ENCODE measurements at places on chromosomes 3 and 15.

GRCh38 chr3:187955587-187955952 lies 198.4 kb upstream of the LPP start:
- no peak for DNase-seq

DNA sequence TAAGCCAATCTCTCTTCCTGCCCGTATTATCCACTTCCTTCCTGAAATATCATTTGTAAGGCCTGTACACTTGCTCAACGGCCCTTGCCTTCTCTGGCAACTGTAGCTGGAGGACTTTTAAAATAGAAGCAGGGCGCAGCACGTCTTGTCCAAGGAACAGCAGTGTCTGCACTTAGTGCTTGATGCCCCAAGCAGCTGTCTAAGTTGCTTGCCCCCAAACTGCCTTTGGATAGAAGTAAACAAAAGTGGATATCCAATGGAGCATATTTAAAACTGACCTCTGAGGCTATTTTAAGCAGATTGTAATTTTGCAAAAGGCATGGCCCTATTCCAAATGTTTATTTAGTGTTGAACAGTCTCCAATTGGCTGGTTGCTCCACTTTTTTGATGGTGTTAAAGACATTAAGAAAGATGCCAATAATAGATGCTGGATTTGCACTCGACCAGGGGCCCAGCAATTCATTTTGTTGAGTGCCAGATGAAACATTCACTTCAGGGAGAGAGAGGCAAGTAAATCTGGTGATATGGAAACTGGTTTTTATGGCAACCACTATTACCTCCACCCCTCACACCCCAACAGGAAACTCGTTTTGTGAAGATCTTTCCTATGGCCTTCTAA lies 526.8 kb upstream of the TBL1XR1 start:
- no peak for DNase-seq

GRCh38 chr3:64138656-64139375 lies 86.5 kb downstream of the PRICKLE2 start:
- no peak for DNase-seq

DNA sequence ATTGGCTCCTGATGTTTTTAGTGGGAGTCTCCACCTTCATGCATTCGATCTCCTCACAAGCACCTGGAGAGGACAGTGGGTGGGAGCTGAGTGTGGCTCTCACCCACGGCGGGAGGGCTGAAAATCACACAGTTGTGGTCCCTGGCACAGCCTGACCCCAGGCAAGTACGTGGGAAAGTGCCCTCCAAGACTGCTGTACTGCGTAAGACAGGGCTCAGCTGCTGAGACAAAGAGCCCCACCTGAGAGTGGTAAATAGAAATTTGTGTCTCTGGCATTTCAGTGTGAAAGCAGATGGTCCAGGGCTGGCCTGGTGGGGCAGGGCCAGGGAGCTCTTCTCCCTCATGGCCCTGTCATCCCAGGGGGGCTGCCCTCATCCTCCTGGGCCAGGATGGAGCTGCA lies 77.4 kb upstream of the IQSEC1 start:
- no peak for DNase-seq

All from astrocyte of the cerebellum (primary cell).